Eye (tissue), 1 donor: ENCODE measurements at places on chromosomes 3 and 15.
A peak's percentile ranks its signal among the peaks of the same experiment; 100 is the strongest.

DNA sequence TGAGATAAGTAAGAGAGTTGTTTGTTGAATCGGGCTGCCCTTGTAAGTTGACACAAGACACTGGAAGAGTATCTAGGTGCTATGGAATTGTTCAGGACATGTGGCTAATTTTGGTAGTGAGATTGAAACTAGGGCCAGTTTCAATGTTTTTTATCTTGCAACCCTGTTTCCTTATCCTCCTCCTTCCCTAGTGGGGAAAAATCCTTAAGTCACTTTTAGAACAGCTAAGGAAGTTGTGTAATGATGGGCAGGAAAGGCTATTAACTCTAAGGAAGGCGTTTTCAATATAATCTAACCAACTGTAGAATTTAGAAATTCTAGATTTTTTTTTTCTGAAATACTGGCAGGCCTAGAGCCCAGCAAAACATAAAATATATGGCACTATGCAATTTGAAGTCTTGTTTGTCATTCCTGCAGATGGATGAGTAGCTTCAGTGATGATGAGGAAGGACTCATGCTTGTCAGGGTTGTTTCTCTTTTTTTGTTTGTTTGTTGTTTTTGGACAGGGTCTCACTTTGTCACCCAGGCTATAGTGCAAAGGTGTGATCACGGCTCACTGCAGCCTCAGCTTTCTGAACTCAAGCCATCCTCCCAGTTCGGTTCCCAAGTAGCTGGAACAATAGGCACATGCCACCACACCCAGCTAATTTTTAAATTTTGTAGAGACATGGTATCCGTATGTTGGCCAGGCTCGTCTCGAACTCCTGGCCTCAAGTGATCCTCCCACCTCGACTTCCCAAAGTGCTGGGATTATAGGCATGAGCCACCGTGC lies 27.6 kb upstream of the ADAMTS9 start:
- DNase-seq = no peak

GRCh38 chr15:34799149-34800101 lies 4.1 kb upstream of the ACTC1 start:
- peak; percentile 74 for DNase-seq

- no peak for DNase-seq
Measured at GRCh38 chr15:90570643-90571042, 40.9 kb downstream of the CRTC3 start.

DNA sequence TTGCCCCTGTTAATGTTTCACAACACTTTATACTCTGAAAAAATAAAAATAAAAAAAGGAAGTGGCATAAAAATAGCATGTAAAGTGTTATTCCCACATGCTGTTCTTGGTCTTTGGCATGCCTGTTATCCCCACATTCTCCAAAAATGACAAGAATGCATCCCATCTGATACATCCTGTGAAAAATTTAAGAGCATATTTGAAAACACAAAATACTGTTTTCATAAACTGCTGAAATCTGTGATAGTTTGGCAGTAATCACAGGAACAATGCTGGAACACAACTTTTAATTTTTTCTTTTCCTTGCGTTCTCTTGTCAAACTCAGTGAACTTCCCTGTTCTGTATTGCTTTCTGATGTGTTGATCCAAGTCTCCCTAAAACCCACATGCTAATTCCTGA lies 288.8 kb downstream of the ROBO2 start:
- no peak for DNase-seq

DNA sequence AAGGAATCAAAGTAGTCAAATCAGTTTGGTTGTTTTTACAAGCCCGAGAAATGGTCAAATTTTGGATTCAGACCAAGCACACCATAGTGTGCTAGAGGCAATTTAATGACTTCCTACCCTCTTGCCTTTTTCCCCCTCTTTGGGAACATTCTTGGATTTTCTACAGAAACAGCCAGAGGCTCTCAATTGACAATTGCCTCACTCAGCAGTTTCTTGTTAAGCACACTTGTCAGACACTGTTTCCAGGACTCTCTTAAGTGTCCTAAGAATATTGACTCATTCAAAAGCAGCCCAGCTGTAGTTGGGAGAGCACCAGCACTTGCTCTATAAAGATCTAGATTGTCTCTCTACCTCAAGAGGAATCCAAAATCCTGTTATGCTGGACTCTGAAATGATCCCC lies 1.5 kb upstream of the SLC35G2 start:
- no peak for DNase-seq

- DNase-seq = no peak
Measured at GRCh38 chr3:105676621-105677300, 192.1 kb downstream of the CBLB start.

- peak; percentile 34 for DNase-seq
Measured at GRCh38 chr3:151008699-151009098, 36.2 kb upstream of the CLRN1 start.

- DNase-seq = no peak
Measured at GRCh38 chr3:78668302-78668701, 1099.5 kb downstream of the ROBO1 start.

GRCh38 chr15:89408372-89409183 lies 74.0 kb upstream of the POLG start:
- peak; percentile 67 for DNase-seq

DNA sequence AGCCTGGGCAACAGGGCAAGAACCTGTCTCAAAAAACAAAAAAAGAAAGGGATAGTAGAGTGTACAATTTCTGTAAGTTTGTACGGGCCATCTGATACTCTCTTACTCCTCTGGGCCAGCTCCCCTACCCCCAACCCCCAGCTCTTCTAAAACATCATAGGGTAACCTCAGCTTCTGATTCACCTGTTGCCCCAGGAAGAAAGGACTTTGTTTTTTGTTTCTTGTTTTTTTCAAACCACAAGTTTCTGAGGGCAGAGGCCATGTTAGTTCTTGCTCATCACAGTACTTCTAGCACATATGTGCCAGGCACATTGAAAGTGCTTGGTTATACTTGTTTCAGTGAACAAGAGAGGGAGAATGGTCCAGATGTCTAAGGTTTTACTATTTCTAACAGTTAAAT lies 20.2 kb downstream of the ATOSA start:
- no peak for DNase-seq

GRCh38 chr15:83449937-83450506 lies 2.9 kb downstream of the SH3GL3 start:
- DNase-seq = no peak

DNA sequence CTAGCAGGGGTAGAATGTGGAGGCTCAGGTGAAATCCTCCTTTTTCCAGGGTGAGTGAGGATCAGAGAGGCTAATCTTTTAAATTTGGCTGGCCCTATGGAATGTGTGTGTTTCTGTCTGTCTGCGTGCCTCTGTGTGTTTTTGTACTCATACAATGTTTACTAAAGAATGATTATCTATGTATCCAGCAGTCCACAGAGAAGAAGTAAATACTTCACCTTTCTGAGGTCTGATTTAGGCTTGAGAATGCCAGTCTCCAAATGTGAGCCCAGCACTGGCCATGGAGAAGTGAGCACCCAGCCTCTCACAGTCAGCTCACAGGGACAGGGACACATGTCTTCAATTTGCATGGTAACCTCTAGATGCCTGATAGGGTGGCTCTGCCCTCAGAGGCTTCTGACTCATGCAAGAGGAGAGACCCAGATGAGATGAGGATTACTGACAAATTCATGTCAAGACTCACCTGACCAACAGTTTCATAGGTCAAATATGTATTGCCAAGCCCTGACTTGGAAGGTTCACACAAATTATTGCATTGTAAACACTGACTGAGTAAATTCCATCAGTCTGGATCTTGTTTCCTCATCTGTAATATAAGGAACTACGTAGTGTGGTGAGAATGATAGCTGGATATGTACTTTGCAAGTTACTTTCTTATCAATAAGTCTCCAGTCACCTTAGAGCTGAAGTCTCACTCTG lies 31.0 kb downstream of the ENTPD3 start:
- DNase-seq = no peak

- DNase-seq = no peak
Measured at GRCh38 chr3:134611516-134611915, 39.3 kb downstream of the KY start.

DNA sequence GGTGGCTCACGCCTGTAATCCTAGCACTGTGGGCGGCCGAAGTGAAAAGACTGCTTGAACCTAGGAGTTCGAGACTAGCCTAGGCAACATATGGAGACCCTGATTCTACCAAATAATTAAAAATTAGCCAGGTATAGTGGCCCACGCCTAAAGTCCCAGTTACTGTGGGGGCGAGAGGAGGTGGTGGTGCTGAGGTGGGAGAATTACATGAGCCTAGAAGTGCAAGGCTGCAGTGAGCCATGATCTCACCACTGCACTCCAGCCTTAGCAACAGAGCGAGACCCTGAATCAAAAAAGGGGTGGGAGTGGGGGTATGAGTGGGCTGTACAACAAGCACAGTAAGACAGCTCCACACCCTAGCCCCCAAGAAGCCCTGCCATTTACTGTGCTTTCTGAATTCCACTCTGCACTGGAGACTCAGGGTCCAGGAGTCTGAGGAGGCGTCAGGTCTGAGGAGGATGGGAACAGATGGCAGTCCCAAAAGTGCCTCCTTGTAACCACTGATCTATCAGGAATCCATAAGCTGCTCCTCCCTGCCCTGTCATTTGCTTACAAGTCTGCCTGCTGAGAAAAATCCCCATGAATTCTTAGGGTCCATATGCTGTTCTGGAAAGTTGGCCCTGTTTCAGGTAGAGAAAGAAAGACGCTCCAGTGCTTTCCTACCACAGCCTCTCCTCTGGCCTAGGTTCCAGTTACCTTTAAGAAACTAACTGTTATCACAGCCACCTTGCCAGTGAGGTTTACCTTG lies 171.1 kb downstream of the MAGI1 start:
- no peak for DNase-seq

DNA sequence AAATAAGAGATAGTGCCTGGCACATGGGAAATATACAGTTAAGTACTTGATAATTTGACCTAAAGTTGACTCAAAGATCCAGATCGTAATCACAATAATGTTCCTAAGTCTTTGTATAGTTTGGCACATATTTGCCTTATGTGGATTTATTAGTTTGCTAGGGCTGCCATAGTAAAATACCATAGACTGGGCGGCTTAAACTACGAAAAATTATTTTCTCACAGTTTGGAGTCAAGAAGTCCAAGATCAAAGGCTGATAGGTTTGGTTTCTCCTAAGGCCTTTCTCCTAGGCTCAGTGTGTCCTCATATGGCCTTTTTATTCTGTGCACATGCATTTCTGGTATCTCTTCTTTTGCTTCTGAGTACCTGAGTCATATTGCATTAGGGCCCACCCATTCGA lies 453.7 kb downstream of the NAALADL2 start:
- DNase-seq = no peak

DNA sequence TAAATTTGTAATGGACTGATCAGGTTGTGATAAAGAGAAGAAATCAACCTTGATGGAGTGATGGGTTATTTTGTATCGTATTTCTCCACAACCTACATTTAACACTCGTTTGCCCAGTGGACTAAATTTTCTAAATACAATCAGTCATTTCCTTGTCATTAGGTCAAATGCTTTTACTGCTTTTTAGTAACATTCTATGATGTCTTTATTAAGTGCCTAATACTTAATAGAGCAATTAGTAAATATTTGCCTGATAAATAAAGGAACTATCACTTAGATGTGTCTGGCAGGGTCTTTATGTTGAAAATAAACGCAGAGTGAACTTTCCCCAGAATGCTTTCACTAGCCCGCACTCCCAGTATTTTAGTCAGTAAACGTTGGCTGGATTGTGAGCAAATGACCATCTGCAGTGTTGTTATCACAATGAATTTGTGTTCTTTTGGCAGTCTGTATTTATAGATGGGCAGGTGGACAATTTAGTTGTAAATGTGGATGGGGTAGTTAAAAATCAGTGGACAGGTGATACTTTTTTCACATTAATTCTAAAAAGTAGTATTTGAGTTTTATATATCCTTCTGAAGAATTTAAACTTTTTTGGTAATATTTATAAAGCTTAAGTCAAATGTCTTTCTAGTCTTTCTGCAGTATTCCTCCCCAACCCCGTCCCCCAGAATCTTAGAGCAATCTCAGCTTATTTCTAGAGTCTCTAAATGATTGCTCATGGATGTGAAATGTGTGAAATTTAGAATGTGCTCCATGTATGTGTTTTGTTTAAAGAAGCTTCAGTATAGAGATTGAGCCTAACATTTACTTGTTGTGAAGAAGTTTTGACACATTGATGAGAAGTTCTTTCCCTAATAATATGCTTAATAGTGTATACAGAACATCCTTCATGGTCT lies 4.9 kb downstream of the USP3 start:
- DNase-seq = no peak

- no peak for DNase-seq
Measured at GRCh38 chr3:45967724-45968123, 24.5 kb downstream of the CXCR6 start.

DNA sequence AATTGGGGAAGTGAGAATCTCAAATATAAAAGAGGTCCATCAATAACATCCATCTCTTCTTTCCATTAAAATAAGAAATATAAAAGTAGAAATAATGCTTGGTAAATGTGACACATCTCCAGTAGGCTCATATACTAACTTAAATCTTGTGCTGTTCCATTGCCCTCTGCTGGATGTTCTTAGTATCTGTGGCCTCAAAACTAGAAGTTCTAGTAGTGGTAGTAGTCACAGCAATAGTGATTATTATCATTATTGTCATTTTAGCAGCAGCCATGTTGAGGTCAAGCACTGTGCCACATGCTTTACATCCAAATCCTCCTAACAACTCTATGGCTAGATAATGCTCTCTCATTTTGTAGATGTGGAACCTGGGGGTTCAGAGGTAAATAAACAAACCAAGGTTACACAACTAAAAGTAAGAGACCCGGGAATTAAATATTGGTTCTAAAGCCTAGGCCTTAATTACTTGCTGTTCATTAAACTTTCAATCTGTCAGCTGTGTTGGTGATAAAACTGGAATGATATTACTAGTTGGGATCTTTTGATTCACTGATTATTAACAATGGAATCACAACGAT lies 20.2 kb upstream of the BTLA start:
- peak; percentile 80 for DNase-seq

DNA sequence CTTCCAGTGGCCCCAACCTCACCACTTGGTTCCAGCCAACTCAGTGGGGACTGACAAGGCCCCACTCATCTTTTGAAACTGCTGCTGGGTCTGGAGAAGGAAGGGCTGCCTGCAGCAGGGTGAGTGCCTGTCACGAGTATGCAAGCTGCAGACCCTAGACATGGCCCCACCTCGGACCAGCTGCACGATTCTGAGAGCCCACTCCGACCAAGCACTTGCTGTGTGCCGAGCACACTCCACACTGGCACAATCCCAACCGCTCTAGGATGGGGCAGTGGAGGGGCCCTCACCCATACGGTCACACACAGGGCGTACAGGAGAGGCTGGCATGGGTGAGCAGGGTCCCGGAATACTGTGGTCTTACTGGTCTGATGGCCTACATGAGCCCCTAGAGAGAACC lies 8.0 kb upstream of the PLXND1 start:
- no peak for DNase-seq
